HL-60 (cell line): ENCODE measurements at places on chromosomes 2 and 18.

DNA sequence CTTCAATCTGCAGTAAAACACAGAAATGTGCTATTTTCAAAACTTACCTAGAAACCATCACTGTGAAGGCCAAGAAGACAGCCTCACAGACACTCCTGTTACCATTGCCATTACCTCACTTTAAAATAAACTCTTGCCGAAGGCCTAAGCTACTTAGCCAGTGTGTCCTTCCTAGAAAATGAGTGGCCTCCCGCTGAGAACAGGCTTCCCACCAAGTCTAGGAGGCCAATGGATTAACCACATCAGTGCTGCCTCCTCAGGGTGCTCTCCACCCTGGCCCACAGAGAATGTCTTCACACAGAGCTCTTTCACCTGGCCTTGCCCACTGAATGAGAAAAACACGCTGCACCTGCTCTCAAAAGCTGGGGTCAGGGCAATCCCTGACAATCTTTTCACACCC, 47.5 kb downstream of the L3MBTL4 start:
- DNase-seq, result no peak

- DNase-seq, result peak; percentile 84
Measured at GRCh38 chr2:159555651-159556392, 60.5 kb downstream of the BAZ2B start.

GRCh38 chr2:232436381-232437194, 19.4 kb upstream of the ALPI start:
- DNase-seq, result no peak

GRCh38 chr18:9697121-9697520, 11.0 kb upstream of the RAB31 start:
- DNase-seq, result no peak

GRCh38 chr18:33573193-33573592, 4.8 kb upstream of the ASXL3 start:
- DNase-seq, result no peak

- no peak for DNase-seq
Measured at GRCh38 chr2:71150082-71150816, 19.8 kb downstream of the MPHOSPH10 start.

- DNase-seq, result no peak
Measured at GRCh38 chr2:194380011-194380410, 1277.0 kb upstream of the SLC39A10 start.

- no peak for DNase-seq
Measured at GRCh38 chr18:14174706-14175085, 42.5 kb upstream of the ZNF519 start.

DNA sequence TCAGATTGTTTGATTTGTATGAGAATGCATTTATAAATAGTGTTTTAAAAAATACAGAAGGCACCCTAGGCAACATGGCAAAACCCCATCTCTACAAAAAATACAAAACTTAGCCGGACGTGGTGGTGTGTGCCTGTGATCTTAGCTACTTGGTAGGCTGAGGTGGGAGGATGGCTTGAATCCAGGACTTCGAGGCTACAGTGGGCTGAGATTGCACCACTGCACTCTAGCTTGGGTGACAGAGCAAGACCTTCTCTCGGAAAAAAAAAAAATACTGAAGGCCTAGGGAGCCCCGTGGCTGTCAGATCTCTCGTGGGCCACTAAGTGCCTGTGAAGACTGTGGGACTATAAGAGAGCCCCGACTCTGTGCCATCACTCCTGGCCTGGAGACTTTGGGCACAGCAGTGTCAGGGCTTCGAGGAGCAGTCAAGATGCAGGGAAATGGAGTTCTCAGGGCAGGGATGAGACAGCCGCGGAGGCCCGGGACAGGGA, 40.5 kb downstream of the MYO7B start:
- no peak for DNase-seq

- no peak for DNase-seq
Measured at GRCh38 chr2:217948897-217949296, 53.9 kb downstream of the TNS1 start.

DNA sequence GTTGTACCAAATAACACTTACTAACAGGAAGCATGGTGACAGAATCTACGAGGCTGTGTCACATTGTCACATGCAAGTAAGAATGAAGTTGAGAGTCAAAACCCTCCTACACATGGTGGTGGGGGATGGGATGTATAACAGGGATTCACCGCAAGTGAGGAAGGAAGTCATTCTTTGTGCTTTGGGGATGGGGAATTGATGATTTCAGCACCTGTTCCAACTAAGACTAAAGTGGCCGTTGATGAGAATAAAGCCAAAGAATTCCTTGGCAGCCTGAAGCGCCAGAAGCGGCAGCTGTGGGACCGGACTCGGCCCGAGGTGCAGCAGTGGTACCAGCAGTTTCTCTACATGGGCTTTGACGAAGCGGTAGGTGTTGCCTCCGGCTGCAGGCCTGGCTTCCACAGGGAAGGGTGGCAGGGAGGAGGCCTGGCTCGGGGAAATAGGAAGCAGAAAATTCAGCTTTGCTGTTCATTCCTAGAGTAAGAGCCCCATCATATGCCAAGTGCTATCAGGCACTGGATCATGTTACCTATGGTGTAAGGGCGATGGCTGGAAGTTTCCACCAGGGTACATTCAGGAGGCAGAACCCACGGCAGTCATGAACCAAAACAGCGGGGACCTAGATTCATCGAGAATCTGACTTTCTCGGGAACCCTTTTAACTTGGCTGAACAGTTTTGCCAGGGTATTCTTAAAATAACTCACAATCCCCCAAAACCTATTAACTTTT, 120.3 kb downstream of the UXS1 start:
- no peak for DNase-seq

DNA sequence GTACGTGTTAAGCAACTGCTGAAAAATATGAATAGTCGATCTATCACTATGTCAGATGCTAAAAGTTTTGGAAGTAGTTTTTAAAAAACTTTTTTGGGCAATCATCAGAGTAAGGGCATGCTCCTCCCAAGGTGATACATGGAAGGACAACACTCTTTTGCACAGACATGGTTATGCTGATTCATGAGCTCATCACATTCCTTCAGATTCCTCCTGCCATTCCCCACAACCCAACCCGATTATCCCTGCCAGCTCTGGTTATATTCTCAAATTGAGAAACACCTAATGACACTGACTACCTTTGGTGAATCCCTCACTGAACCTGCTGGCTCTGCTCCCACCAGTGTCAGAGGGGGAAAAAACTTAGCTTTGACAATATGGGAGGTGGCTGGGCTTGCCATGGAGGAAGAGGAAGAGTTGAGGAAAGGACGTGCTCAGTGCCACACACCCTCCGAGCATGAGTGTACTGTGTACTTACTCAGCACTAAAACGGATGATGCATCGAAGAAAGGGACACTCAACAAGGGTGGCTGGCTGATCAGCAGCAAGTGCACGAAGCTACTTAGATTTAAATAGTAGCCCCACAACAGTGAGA, 83.9 kb upstream of the RNU4ATAC start:
- DNase-seq, result no peak

- no peak for DNase-seq
Measured at GRCh38 chr2:64112016-64112415, 32.2 kb downstream of the PELI1 start.

DNA sequence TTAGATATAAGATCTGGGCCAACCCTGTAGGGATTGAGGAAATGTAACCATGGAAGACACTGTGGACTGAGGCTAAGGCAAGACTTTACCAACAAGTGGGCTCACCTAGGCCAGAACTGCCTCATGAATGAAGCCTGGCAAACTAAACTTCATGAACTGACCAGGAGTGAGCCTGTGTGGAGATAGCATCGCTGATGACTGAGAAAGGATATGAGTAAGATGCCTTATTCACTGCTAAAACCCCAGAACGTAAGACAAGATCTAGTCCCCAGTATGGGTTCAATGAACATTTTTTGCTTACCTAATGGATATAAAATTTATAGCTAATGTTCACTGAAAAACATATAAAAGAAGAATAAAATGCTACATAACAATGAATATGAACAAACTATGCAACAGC, 399.8 kb downstream of the SATB2 start:
- DNase-seq, result no peak

- DNase-seq, result no peak
Measured at GRCh38 chr2:145601361-145601925, 1081.5 kb upstream of the ZEB2 start.

- DNase-seq, result no peak
Measured at GRCh38 chr18:31612124-31612523, 20.4 kb downstream of the TTR start.

DNA sequence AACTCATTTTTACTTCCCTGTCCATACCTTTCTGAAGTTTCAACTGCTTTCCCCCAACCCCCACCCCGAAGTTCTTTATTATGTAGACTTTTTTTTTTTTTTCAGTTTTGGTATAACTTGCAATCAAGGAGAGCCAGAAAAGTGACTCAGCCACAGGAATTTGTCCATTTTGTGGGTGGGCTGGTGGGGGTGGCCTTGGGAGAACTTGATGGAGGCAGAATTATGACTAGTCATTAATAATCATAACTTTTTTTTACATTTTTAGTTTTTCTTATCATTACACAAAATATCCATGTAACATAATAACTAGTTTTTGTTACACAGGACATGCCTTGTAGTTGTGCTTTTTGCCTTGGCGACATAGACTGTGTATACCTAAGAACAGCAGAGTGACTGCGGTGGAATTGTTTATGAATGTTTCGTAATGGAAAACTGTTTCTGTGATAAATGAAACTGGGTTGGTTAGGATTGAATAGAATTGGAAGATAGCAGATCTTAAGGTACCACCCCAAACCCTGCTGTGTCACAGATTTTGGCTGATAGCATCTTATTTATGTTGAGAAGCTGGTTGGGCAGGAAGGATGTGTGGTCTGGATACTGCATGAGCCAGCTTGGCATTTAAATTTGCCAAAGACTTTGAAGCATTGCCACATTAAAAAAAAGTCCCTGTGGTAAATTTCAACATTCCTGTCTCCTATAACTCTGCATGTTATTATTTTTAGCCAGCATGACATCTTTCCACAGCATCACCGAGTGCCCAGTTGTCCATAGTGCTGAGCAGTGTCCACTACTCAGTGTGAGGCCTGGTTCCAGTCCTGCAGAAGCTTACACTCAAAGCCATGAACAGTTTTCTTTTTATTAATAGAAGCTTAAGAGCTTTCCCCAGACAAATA, 30.7 kb downstream of the LYPD6B start:
- peak; percentile 8 for DNase-seq

- DNase-seq, result no peak
Measured at GRCh38 chr18:28357766-28358401, 181.0 kb upstream of the CDH2 start.

- no peak for DNase-seq
Measured at GRCh38 chr18:27075828-27076227, 109.3 kb downstream of the CHST9 start.

DNA sequence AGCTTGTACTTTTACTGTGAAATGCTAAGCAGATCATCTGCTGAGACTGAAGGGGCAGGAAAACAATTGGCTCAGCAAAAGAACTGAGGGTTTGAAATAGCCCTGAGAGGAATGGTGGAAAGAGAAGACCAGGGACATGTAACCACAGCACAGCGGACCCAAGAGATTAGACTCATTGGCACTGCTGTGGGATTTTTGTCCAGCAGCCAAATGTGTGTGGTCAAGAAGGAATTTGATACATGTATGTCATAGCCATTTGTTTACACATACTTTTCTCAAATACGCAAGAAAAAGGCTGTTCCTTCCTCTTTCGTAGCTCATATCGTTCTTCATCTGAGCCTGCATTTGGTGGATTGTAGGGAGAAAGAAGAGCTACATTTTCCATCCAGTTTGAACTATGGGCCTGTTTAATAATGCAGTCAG, 73.8 kb downstream of the TRABD2A start:
- DNase-seq, result no peak

GRCh38 chr2:217271813-217272212, 411.9 kb upstream of the TNP1 start:
- no peak for DNase-seq

DNA sequence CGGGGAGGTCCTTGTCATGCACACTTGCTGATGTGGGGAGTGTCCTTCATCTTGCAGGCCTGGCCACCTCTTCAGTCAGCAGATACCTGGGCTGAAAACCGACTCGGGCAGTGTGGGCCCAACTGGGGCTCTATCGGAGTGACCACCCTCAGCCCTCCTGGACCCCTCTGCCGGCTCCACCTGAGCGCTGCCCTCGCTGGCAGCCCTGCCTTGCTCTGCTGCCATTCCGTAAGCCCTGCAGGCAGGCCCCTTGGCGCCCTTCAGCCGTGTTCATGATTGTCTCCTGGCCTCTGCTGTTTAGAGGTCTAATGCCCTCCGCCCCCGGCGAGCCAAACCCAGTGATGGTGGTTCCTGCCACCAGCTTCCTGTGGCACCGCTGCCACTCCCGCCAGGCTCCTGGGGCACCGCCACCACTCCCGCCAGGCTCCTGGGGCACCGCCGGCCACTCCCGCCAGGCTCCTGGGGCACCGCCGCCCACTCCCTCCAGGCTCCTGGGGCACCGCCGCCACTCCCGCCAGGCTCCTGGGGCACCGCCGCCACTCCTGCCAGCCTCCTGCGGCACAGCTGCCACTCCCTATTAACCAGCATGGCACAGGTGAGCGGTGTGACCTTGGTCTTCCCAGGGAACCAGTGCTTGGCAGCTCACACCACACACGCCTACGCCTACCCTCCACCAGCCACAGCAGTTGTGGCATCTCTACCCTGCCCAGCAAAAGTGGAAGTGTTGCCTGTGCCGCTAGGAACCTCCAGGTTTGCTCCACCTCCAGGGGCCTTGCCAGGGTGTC, 15.9 kb downstream of the CAPN10 start:
- no peak for DNase-seq

GRCh38 chr2:213678437-213679218, 394.4 kb downstream of the SPAG16 start:
- DNase-seq, result no peak

DNA sequence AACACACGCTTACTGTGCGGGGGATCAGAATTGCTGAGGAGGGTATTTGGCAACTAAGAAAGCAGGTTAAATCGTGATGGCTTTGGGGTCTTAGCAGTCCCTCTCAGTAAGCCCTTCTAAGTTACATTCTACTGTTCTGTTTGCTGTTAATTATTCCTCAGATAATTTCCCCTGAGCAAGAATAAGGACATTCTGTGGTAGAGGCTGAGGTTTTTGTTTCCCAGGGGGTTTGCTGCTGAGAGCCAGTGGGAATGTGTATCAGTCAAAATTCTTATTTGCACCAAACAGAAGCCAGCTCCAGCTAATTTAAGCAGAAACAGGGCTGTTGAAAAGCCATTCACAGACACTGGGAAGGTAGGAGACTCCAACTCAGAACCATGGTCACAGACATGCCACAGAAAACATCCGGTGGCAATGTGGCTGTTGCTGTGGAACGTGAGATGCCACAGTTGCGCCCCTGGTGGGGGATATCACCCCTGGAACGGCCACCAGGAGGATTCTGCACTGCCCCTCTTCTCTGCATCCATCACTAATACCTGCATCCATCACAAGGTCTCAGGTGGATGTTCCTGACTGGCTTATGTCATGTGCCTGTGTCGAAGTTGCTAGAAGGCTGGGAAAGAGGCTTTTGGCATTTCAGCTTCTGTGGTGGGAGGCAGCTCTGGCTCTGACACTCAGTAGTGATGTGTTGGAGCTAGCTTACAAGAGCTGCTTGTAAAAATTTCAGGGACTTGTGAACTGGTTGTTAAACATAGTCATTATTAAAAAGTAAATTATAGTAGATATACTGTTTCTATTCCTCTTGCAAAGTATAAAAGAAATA, 23.2 kb downstream of the SLC4A3 start:
- no peak for DNase-seq
